ENCODE measurements at places on chromosomes 1 and 21.

DNA sequence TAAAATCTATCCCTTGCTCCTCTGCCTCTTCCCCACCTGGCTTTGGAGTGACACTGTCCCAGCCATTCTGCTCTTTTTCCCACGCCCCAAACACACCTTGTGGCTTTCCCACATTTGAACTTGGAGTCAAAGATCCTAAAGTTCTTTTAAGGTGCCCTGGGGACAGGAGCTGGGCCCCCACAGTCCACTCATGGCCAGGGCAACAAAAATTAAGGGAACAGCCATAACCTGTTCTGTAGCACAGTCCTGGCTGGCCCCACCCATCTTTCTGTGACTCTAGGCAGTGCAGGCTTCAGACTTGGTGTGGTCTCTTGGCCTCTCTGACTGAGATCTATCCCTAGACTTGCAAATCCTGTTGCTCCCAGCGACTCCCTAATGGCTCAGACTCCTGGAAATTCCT is 143.0 kb upstream of the MAGI3 start:
- DNase-seq = no peak

DNA sequence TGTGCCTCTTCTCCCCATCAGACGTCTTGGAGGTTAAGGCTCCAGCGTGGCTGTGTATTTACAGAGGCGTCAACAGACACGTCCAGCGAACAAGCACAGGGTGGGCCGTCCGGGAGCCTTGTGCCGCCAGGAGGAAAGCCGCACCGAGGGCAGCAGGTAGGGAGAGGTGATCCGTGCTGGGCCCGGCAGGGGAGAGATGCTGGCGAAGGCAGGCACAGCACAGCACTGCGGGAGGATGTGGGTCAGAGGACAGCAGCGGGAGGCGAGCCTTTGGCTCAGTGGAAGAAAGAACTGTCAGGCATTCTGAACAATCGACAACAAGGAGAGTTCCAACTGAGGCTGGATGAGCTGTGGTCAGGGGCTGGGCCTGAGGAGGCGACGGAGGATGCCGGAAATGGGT is 144.1 kb upstream of the TNR start:
- no peak for DNase-seq

DNA sequence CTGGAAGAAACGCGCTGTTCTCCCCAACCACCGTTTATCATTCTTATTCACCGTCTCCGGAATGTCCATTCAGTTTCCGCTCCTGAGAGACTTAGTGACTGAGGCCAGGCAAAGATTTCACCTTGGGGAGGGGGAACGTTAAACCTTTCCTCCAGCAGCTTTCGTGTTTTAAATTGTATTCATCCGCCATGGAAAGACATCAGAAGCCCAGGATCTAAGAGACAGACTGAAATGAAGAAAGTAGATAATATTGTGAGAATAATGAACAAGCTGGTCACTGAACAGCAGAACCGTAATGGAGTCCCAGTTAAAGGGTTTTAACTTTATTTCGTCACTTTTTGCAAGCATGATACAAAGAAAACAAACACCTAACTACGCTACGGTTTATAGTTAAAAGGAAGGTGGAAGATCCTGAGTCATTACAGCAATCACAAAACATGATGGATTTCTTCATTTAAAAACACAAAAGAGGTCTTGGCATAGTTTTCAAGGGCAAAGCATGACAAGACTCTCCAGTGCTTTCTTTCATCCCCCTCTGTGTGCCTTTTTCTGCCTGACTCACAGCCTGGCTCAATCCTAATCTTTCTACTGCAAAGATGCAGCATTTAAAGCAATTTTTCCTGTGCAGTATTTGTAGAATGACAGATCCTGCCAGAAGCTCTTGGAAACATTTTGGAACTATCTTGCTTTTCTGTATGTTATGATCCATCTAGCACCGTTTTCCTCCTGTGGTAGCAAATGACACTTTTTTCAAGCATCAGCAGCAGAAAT is 722 bp upstream of the SLC19A2 start:
- no peak for DNase-seq

GRCh38 chr1:191348328-191348727 is 809.9 kb upstream of the RGS18 start:
- DNase-seq = no peak

DNA sequence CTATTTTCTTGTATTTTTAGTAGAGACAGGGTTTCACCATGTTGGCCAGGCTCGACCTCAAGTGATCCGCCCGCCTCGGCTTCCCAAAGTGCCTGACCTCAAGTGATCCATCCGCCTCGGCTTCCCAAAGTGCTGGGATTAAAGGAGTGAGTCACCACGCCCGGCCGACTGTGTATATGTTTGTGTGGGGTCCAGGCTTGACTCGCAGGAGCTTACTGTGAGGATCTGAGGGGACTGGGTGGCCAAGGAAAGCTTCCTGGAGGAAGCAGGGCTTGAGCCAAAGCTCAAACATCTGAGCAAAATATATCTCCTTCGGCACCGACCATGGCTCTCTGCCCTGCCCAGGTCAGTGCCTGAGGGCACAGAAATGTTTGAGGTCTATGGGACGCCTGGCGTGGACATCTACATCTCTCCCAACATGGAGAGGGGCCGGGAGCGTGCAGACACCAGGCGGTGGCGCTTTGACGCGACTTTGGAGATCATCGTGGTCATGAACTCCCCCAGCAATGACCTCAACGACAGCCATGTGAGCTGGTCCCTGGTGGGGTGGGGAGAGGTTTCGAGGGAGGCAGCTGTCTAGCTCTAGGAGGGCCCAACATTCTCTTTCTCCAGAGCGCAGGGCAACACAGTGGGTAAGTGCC is 10.5 kb downstream of the PADI3 start:
- DNase-seq = no peak

GRCh38 chr1:108750476-108751181 is 4.2 kb downstream of the STXBP3 start:
- no peak for DNase-seq

DNA sequence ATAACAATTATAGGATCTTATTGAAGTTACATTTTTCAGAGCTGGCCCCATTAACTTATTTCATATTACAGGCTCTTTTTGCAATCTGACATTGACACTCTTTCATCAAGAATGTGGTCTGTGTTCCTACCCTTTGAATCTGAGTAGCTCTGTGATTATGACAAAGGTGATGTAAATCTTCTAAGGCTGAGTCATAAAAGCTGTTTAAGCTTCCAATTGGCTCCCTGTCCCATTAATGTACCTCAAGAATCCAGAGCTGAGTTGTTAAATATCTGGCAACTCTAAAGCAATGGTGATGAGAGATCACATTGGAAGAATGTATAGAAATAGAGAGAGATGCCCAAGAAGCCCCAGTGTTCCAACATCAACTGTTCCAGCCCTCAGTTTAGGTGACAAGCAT is 178.5 kb upstream of the DEPDC1 start:
- no peak for DNase-seq

- DNase-seq = no peak
These were observed 65.1 kb downstream of the KCNK1 start for GRCh38 chr1:233679030-233679429.

DNA sequence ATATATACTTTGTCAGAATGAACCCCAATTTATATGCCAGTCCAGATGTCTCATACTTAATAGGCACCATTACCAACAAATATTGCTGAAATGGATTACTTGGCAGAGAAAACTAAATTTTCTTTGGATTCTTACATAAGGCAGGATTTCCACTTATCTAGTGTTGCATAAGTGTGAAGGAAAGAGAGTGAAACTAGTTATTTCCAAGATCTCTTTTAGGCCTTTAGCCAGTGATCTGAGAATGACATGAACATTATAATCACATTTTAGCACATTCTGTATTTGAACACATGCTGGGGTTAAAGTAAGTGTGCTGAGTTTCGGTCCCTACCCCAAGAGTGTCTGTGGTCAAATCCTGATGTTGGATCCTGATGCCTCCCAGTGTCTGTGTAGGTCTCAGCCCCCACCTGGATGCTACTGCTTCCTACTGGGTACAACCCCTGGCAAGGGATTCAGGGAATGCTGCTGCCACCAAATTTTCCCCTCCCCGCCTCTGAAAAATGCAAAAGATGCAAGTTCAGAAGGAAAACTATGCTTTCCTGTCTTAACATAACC is 11.2 kb downstream of the DDAH1 start:
- no peak for DNase-seq

DNA sequence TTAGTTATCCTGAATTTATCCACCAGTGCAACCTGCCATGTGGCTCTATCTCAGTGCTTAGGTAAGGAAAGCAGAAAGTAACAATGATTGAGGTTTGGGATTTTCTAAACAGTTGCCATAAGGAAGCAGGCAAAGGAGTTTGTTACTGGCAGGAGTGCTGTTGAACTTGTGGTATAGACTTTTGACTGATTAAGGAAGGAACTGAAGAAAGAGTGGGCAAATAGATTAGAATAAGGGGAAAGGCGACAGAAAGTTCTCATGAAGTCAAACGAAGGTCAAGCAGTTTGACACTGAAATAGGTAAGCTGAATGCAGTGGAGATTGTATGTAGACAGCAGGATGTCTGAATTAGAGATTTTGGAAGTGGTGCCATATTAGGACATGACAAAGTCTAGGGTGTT is 24.2 kb upstream of the CR2 start:
- no peak for DNase-seq

DNA sequence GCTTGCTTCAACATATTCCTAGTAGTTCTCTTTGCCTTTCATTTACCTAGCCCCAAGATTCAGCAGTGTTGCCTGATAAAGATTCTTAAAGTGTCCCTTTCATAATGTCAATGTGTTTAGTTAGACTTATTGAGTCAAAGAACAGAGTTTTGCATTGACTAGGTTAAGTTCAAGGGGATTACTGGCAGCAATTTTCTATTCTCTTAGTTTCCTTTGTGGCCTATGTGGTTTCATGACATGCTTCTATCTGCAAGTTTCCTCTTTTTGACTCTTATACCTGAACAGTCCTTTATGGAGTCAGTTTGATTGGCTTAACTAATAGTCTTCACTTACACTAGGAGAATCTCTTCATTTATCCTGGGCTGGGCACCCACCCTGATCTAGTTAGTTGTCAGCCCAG is 151.3 kb downstream of the ADGRL4 start:
- no peak for DNase-seq

DNA sequence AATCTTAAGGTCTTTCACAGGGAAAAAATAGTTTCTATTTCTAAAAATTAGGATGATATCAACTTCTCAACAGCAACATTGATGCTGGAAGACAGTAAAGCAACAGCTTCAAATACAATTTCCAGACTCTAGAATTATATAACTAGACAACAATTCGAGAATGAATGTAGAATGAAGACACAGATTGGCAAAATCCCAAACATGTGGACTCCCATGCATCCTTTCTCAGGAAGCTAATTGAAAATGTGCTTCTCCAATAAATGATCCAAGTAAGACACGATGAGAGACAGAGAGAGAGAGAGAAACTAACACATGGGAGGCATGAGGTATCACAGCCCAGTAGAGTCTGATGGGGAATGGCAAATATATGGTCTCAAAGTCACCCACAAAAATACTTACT is 21.5 kb upstream of the SIM2 start:
- DNase-seq = no peak

- no peak for DNase-seq
These were observed 635.1 kb downstream of the PTPRC start for GRCh38 chr1:199273837-199274379.

- DNase-seq = no peak
These were observed 172.6 kb downstream of the APP start for GRCh38 chr21:25997788-25998611.

- DNase-seq = no peak
These were observed 11.8 kb upstream of the RAB3B start for GRCh38 chr1:52002038-52002917.

DNA sequence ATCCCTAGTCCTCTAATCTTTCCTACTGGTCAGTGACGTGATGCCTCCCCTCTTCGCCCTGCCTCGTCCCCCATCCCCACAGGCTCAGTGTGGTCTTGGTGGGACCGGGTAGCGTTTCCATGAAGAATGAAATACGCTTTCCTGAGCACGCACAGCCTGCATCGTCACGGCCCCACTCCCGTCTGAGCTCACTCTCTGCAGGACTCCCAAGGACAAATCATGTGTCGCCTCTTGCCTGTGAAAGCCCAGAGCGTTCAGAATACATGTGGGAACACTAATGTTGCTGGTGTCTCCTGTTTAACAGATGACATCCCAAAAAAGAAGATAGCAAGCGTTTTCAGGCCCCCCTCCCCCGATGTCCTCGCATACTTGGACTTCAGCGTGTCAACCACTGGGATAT is 49.2 kb downstream of the S100B start:
- DNase-seq = no peak

- no peak for DNase-seq
These were observed 104.1 kb downstream of the CNIH3 start for GRCh38 chr1:224720216-224720615.

GRCh38 chr1:46547481-46548383 is 3.7 kb downstream of the KNCN start:
- DNase-seq = no peak

DNA sequence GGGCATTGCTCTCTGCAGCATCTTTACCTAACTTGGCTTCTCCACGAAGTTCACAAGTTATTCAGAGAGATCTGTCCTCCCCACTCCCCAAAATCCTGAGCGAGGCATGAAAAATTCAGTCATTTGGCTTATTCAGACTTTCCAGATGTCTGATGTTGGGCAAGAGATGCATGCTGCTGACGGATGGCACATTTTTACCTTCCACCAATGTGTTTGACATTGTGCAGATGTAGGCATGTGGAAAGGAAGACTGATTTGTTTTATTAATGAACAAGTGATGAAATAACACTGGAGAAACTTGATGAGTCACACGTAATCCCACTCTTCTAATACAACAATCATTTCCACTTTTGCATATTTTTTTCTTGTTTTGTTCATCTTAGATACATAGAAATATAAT is 86.7 kb downstream of the C1orf94 start:
- no peak for DNase-seq

GRCh38 chr1:233897325-233898162 is 6.9 kb upstream of the SLC35F3 start:
- DNase-seq = no peak

GRCh38 chr1:233368789-233369130 is 41.2 kb downstream of the MAP3K21 start:
- DNase-seq = no peak

DNA sequence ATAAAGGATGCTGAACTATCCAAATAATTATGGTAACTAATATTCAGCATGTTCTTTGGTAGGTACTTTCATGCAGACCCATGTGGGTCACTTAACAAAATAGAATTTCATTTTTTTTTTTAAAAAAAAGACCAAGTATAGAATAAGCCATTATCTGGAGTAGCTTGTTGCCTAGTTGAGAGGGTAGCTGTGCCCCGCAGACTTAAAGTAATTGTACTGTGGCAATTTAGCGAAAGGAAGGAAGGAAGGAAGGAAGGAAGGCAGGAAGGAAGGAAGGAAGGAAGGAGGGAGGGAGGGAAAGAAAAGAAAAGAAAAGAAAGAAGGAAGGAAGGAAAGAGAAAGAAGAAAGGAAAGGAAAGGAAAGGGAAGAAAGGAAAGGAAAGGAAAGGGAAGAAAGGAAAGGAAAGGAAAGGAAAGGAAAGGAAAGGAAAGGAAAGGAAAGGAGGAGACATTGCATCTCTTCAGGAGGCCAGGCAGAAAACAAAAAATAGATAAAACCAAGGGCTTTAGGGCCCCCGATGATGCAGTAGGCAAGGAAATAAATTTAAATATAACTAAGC is 35.3 kb upstream of the C1orf21 start:
- no peak for DNase-seq

All from activated T-helper 1 cell treated with anti-CD3 and anti-CD28 coated beads, Interleukin-2, amount 50 U/mL, for 16 hours (primary cell).